Activated CD4-positive, alpha-beta T cell treated with anti-CD3 and anti-CD28 coated beads for 36 hours (primary cell): ENCODE measurements at places on chromosomes 12 and 14. TPM values are rescaled to one million over a fixed set of nuclear protein-coding genes. Genes with fewer than 3 reads are reported as not detected.
A peak's percentile ranks its signal among the peaks of the same experiment; 100 is the strongest.

Gene PPP4R4
- total RNA-seq = 21.4 TPM

Gene KRT73
- total RNA-seq = 1.7 TPM

Gene OAS1
- 50.5 TPM for total RNA-seq

Gene GCH1
- 36.4 TPM for total RNA-seq

GRCh38 chr12:62866451-62867082 is 68.4 kb downstream of the PPM1H start:
- H3K36me3 ChIP-seq = no peaks in the 10 kb centered on the region
- H3K4me1 ChIP-seq = no peaks in the 10 kb centered on the region
- no peak for DNase-seq
- H3K27me3 ChIP-seq = peaks cover 15% of the 10 kb centered on the region

DNA sequence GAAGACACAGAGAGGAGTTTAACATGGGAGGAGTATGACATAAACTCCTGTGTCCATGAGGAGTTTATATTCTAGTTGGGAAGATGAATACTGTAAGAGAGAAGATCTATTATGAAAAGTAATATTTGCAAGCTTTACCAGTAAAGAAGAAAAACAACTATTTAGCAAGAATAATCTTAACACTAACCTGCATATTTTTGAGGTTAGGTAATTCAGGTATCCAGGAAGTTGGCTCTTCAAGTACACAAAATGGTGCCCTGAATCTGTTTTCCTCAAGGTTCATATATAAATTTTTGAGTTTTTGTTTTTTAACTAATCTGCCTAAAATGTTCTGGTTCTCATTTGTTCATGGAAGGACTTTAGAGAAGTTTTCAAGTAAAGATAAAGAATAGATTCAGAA is 33.9 kb upstream of the KCNMB4 start:
- no peaks in the 10 kb centered on the region for H3K27me3 ChIP-seq
- DNase-seq = no peak
- peaks cover 23% of the 10 kb centered on the region for H3K36me3 ChIP-seq
- peaks cover 23% of the 10 kb centered on the region for H3K4me1 ChIP-seq
- H3K4me3 ChIP-seq = no peak overlapping the region

DNA sequence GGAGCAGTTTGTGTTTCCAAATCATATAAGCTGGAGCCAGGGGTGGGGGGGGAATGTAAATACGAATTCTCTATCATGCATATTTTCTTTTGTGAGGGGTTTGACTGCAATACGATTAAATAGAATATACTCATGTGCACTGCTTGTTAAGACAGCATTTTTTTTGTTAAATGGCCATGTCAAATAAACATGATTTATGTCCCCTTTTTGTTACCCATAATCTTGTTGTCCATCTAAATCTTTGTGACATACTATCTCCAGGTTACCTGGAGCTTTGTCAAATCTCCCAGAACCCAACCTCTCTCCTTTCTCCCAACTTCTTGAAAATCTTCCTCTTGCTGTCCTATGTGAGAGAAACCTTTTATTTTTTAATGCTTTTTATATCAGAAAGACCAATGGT is 233.1 kb downstream of the SLC25A21 start:
- no peaks in the 10 kb centered on the region for H3K4me1 ChIP-seq
- no peak for DNase-seq
- no peaks in the 10 kb centered on the region for H3K27me3 ChIP-seq

DNA sequence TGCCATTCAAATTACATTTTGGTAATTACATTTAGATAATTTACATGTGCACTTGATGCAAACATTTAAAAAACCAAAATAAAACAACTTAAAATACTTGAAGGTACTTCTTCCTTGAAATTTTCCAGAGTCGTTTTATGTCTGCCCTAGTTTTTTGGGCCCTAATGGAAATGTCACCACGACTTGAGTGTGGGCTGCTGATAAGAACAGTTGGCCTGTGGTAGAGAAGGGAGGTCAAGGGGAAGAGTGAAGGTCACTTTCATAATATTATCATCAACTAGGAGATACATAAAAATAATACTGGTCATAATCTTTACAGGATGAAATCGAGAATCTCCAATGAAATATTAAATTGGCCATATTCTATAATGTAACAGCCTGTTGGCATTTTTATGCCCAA is 23.1 kb downstream of the ZDHHC17 start:
- peaks cover 42% of the 10 kb centered on the region for H3K4me1 ChIP-seq
- no peak overlapping the region for H3K4me3 ChIP-seq
- H3K27ac ChIP-seq = peak overlapping the region; percentile 23
- peaks cover 19% of the 10 kb centered on the region for H3K36me3 ChIP-seq
- H3K27me3 ChIP-seq = no peaks in the 10 kb centered on the region

DNA sequence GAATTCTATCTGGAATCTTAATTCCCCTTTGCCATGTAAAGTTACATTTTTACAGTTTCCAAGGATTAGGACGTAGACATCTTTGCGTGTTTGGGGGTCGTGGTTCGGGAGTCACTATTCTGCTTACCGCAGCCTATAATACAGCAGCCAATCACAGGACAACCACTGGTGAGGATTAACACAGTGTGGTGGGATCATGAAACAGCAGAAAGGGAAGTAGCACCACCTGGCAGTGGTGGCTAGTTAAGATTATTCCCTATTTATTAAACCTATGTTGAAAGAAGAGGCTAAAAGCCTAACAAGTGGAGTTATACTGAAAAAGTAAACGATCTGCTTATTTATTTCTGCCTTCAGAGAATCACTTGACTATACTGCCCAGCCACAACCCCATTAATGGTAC is 71.7 kb downstream of the IPO8 start:
- peaks cover 8% of the 10 kb centered on the region for H3K4me1 ChIP-seq
- H3K4me3 ChIP-seq = no peak overlapping the region
- no peaks in the 10 kb centered on the region for H3K27me3 ChIP-seq
- no peak for DNase-seq
- no peaks in the 10 kb centered on the region for H3K36me3 ChIP-seq

DNA sequence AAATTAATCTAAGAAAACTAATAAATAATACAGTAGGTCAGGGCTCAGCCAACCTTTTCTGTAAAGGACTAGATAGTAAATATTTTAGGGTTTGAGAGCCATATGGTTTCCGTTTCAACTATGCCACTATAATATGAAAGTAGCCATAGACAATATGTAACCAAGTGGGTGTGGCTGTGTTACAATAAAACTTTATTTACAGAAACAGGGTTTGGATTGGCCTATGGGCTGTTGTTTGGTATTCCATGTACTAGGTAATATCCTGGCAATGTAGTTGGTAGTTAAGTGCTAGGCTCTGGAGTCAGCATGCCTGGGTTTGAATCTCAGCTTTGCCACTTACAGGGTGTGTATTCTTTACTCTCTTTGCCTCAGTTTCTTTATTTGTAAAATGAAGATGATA is 156.5 kb upstream of the RPH3A start:
- no peak overlapping the region for H3K4me3 ChIP-seq
- no peak overlapping the region for H3K27ac ChIP-seq
- H3K36me3 ChIP-seq = no peaks in the 10 kb centered on the region
- peaks cover 24% of the 10 kb centered on the region for H3K27me3 ChIP-seq
- DNase-seq = no peak
